NCI-H1930 (cell line): ENCODE measurements at places on chromosomes 1 and 21.
A peak's percentile ranks its signal among the peaks of the same experiment; 100 is the strongest.

DNA sequence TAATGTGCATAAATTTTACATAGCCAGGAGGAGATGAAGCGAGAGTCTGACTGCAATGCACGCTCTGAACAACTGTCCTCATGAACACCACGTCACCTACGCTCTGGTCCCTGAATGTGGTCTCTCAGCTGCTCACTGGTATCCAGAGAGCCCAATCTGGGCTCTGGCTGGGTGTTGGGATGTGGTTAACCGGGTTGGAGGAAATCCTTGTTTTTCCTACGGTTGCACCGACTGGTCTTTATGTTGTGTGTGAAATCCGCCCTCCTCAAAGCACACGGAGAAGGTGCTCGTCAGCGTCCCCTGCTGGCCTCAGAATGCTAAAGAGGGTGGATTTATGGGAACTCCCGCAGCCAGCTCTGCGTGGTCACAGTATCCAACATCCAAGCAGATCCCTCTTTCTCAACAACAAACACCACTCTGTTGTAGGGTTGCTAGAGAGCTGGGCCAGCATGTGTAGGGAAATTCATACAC lies 51.8 kb upstream of the FAM89A start:
- no peak for DNase-seq

GRCh38 chr1:238955934-238956333 lies 430.4 kb upstream of the CHRM3 start:
- DNase-seq, result no peak

DNA sequence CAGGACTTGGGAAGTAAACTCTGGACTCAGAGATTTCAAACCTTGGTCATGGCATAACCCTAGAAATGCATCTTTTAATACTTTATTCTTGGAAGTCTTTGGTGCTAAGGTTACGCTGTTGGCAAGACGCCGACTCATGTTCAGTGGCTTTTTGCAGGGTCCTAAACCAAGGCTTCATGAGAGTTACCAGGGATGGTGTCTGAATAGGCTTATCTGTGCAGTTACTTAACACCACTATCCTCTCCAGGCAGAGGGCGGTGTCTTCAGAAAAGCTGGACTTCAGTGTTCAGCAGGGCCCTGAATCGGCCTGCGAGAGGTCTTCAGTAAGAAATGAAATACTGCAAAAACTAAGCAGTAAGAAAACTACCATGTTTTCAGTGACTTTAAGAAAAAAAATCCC lies 58.3 kb downstream of the SIM2 start:
- DNase-seq, result no peak

DNA sequence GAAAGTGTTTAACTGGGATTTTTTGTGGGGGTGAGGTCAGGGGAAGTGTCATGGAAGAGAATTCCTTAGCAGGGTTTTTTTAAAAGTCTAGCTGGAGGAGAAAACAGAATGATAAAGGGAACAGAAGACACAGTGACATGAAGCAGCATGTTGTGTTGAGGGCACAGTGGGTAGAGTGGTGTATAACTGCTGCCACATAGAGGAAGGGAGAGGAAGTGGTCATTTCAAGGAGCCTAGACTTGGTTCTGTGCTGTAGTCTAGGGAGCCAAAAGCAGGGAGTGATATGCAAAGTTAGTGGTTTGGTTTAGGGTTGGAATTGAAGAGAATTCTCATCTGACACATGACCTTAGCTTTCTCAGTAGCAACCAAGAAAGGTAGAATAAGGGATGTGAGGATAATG lies 10.2 kb downstream of the EEIG2 start:
- DNase-seq, result no peak

DNA sequence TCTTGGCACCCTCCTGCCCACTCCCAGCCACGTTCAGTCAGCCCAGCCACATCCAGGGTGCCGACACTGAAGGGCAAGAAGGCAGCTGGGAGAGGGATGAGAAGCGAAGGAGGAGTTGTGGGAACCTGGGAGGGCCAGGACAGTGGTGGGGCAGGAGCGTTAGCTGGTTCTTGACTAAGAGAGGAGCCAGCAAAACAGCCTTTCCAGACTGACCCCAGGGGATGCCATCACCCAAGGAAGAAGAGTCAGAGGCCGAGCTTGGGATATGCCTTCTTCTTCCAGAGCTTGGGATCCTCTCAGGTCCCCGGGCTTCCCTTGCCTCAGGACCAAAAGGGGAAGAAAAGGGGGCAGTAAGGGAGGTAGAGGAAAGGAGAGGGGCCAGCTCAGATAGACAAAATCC lies 7.2 kb downstream of the INKA2 start:
- no peak for DNase-seq

DNA sequence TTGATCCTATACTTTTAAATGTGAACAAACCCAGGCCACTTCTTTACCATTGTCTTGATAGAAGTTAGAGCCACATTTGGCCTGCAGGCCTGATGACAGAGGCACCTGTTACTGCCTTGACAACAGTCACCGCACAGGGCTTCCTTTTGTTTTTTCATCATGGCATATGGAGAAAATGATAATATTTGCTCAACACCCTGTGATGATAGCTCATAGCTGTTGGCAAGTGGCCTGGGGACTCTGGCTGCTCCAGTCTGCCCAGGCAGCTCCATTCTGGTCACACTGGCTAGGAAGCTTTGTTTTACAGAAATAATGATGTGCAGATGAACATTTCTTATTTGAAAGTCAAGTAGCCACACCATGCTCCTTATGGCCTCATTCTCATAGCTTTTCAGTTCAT lies 89.6 kb upstream of the GPR88 start:
- DNase-seq, result no peak

DNA sequence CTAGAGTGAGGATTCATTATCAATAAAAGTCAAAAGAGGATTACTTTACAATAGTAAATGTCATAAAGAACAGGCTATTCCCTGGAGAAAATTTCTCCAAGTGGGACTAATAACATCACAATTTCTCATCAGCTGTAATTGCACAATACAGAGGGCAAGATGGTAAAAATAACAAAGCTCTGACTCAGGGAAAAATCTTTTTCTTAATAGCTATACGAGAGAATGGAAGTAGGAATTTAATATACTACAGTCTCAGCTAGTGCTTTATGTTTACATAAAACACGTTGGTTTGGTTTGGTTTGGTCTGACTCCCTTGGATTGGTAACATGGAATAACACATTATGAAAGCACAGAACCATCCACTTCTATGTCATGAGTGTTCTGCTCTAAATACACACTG lies 397.6 kb downstream of the LRRIQ3 start:
- DNase-seq, result no peak

GRCh38 chr1:37038227-37039093 lies 4.1 kb upstream of the GRIK3 start:
- DNase-seq, result peak; percentile 77

GRCh38 chr1:11383553-11384169 lies 95.3 kb upstream of the DISP3 start:
- no peak for DNase-seq

- DNase-seq, result no peak
Measured at GRCh38 chr1:26556111-26556510, 26.6 kb downstream of the RPS6KA1 start.

DNA sequence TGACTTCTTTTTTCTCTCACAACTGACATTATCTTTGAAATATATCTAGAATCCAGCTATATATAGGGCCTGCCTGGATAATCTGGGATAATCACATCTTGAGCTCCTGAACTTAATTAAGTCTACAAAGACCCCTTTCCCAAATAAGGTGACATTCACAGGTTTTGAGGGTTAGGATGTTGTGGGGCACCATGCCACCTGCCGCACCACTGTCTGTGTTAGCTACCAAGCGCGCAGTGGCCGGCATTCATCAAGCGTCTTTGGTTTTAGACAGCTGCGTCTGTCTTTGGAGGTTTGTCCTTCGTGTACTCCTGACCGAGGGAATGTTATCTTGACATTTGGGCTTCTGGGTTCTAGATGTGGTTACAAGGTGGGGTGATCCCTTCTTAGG lies 7.5 kb downstream of the TRAPPC10 start:
- no peak for DNase-seq

DNA sequence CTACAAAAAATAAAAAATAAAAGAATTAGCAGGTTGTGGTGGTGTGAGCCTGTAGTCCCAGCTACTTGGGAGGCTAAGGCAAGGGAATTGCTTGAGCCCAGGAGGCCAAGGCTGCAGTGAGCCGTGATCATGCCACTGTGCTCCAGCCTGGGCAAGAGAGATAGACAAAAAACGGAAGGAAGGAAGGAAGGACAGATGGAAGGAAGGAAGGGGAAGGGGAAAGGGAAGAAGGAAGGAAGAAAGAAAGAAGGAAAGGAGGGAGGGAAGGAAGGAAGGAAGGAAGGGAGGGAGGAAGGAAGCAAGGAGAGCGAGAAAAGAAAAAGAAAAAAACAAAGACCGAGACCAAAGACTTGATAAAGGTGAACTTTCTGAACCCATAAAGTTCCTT lies 25.3 kb upstream of the RAP1A start:
- DNase-seq, result no peak

DNA sequence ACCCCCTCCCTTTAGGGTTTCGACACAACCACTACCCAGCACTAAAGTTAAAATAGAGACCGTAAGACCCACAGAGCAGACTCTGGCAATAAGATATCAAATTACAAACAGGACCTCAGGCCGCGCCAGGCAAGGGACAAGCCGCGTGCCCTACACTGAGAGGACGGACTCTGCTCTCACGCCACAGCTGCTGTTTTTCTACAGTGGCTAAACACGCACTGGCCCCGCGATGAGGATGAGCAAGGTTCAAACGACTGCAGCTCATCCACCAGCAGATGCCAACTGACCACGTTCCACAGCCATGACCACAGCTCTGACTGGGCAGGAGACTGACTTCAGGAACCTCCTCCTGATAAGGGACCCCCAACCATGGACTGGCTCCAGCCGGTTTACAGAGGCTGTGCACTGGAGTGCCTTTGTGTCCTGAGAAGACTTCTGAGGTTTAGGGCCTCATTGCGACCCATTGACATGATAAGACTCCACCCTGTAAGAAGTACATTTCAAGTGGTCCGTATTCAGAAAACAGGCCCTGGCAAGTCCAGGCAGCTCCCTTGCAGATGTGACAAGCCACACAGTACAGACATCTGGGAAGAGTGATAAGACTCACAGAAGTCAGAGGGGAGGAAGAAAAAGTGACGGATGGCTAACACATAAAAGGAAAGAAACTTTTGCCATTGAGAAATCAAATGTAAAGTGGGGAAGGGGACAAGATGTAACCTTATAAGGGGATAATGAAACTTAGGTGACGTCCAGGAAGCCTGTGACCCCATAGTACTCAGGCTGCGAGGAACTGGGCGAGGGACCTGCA lies 1.5 kb upstream of the KRTAP10-6 start:
- DNase-seq, result no peak

- no peak for DNase-seq
Measured at GRCh38 chr1:107138767-107139445, 1.9 kb upstream of the NTNG1 start.

DNA sequence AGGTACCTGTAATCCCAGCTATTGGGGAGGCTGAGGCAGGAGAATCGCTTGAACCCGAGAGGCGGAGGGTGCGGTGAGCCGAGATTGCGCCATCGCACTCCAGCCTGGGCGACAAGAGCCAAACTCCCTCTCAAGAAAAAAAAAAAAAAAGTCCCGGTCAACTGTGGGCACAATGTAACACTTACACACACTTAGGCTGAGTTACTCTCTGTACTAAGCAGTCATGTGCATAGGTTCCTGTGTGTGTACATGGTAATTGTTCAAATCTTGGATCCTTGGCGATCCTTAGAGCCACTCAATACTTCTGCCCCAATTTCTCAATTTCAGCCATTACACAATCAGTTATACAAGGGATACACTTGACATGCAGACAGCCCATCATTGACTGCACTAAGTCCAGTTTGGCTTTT lies 11.6 kb downstream of the SDCCAG8 start:
- DNase-seq, result no peak

DNA sequence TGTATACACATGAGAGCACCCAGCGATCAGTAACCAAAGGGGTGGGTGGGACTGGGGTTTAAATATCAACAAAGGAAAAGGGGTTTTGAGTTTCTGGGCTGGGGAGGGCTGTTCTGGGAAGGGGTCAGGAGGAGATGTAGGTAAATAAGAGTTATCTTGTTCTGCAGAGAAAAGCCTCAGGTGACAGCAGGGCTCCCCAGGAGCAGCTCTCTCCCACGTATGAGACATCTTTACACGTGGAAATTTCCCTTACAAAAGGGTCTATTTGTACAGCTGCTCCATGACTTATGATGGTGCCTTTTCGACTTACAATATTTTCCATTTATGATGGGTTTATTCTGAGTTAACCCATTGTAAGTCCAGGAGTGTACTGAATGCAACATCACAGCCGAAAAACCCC lies 16.3 kb upstream of the PADI2 start:
- DNase-seq, result no peak

GRCh38 chr1:11881749-11882441 lies 23.1 kb upstream of the NPPB start:
- no peak for DNase-seq

DNA sequence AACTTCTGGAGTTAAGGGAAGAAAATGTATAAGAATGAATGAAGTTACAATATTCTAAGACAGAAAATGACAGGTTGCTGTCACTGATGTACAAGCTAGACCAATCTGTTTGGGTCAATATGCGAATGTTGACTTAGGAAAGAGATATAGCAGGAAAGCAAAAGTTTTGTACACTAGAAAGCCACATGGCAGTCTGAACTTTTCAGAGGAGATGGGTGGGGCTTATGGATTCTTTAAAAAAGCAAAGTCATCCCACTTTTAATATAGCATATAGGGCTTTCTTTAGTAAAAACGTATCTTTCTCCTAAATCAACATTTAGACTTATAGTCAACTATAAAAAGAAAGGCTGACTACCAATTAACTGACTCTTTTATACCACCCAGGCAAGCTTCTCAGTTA lies 381.2 kb downstream of the PTPRC start:
- DNase-seq, result no peak

DNA sequence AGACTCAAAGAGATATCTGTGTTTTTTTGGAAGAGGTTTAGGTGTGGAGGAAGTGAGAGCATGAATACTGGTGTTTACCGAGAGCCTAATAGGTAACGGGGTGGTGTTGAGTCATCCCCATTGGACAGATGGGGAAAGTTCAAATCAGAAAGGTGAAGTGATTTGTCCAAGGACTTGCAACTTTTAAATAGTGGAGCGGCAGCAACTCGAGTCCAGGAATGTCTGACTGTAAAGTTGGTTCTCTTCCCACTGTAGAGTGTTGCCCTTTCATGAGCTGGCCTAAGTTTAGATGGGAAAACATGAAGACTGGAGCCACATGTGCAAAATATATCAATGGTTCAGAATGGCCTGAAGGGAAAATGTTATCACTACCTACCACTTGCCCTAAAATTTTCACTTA lies 125.7 kb downstream of the LYPLAL1 start:
- no peak for DNase-seq

DNA sequence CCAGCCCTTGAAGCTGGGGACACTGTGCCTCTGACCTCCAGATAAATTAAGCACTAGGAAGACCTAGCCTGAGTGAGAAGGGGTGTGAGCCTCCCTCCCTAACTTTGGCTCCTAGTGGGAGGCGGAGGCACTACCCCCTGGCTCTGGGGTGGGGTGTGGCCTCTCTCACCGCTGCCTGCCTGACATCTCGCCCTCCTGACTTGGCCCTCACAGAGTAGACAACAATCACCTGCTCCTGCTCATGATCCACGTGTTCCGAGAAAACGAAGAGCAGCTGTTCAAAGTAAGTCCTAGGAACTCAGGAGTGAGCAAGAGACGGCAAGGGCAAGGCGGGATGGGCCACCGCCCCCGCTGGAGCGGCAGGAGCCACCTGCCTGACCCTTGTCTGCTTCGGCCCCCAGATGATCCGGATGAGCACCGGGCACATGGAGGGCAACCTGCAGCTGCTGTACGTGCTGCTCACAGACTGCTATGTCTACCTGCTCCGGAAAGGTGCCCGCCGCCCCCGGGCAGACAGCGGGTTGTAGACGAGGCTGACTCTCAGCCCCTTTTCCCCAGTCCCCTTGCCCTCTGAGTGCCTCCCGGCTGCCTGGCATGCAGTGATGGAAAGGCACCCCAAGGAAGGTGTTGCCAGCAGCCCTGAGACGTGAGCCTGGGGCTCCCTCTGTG lies 8.1 kb upstream of the SLC25A34 start:
- DNase-seq, result no peak
